ENCODE measurements at places on chromosomes 3 and 15.

DNA sequence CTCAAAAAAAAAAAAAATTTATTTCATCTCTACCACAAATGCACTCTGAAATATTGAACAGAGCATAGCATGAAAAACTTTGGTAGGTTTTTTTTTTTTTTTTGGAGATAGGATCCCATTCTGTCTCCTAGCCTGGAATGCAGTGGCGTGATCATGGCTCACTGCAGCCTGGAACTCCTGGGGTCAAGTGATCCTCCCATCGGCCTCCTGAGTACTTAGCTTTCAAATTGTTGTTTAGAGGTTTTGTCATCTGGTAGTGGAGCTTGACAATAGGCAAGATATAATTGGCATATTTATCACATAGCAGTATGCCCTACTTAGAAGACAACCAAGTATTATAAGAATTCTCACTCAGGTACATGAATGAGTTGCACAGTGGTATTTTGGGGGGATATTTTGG is 234.2 kb upstream of the ST8SIA2 start:
- no peak for DNase-seq

- DNase-seq = no peak
Observed at GRCh38 chr3:45309876-45310275, 78.5 kb upstream of the LARS2 start.

- DNase-seq = no peak
Observed at GRCh38 chr3:100982710-100983109, 10.5 kb downstream of the ABI3BP start.

GRCh38 chr3:120396469-120396868 is 47.3 kb upstream of the LRRC58 start:
- DNase-seq = no peak

GRCh38 chr15:87623832-87624231 is 632.7 kb downstream of the NTRK3 start:
- no peak for DNase-seq

DNA sequence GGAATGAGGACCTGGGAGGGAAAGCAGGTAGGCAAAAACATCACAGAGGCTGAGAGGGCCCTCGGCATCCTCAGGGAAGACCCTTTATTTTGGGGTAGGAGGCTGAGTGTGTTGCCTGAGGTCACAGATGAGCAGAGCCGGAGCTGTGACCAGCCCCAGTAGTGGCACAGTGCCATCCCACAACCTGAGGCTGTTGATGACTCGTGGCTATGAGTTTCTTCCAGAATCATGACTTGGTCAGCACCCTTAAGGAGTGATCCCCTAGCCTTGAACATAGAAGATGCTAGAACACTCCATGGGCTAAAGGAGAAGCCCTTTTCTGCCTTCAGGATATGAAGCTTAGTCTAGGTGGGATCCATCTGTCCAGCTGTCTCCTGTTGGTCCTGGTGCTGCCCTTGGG is 19.5 kb upstream of the CXCR6 start:
- DNase-seq = no peak

- no peak for DNase-seq
Observed at GRCh38 chr3:149958171-149958796, 12.4 kb downstream of the PFN2 start.

DNA sequence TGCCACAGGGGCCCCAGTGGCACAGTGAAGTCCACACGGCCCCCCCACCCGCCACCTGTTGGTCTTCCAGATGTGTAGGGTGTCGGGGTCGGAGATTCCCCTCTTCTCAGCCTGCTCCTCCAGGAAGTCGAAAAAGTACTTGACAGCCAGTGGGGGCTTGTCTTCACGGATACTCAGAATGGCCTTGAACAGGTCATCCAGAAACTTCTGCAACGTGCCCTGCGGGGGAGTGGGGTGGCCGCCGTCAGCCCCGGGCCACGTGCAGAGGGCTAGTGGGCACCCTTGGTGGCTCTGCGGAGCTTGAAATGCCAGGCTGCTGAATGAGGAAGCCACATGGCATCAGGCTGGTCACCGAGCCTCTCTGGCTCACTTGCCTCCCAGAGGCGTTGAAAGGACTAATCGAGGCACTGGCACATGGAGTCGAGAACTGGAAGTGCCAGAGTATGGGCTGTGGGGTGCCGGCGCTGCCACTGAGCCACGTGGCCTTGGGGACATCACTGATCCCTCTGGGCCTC is 16.6 kb downstream of the H1-8 start:
- DNase-seq = no peak

- DNase-seq = no peak
Observed at GRCh38 chr3:159987291-159987711, 1.3 kb upstream of the IL12A start.

DNA sequence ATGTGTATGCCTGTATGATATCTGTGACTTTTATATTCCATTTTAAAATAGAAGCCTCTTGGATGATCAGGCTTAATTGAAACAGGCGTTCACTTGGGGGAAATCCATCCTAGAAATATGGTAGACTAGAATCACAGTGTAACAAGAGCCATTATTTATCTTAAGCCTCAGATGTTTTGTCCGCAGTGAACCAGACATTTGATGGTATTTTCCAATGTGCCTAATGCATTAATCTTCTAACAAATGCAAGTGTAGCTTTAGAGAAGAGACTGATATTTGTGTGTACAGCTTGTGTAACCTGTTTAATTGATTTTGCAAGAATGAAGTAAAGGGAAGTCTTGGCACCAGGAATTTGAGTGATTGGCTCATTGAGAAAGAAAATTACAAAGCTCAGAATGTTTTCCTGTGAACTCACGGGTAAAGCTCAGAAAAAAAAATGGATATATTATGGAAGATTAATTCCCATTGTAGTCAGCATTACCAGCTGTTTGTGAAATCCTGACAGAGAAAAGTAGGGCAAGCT is 155.7 kb downstream of the SV2B start:
- DNase-seq = no peak

DNA sequence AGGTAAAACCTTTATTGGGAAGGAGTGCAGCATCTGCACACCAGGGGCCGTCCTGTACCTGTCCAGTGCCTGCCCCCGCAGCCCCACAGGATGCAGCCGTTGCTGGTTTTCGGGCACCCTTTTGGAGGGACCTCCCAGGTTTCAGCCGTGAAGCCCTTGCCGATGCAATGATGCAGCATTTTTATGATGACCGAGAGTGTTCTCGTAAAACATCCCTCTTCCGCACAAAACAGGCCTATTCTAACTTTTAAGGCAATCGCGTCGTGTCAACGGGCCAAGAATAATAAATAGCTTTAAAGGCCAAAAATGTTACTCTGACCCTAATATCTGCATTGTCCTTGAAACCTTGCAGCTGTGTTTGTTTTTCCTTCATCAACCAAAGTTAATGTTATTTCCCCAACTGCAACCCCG is 126.1 kb downstream of the LRRK1 start:
- DNase-seq = peak; percentile 84

GRCh38 chr3:145448436-145448835 is 712.5 kb downstream of the PLOD2 start:
- DNase-seq = no peak

DNA sequence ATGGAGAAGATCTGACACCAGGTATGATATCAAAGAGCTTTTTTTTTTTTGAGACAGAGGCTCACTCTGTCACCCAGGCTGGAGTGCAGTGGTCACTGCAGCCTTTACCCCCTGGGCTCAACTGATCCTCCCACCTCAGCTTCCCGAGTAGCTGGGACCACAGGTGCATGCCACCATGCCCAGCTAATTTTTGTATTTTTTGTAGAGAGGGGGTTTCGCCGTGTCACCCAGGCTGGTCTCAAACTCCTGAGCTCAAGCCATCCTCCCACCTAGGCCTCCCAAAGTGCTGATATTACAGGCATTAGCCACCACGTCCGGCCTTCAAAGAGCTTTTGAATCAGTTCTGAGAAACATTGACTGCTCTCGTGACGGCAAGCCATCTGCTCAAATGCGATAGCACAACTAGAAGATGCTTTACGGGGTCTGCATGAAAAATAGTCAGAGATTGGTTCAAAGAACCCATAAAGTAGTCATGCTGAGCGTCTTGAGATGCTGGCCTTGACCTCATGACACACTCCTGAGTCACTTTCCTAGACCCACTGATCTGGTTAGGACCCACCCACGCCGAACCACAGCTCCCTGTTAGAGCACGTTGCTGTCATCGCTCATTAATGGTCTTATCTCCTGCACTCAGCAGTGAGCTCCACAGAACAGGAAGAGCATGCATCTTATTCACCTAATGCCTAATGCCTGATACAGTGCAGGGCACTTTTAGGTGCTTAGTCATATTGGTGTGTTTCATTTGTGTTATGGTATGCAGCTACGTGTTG is 57.0 kb upstream of the NR2F2 start:
- DNase-seq = no peak

DNA sequence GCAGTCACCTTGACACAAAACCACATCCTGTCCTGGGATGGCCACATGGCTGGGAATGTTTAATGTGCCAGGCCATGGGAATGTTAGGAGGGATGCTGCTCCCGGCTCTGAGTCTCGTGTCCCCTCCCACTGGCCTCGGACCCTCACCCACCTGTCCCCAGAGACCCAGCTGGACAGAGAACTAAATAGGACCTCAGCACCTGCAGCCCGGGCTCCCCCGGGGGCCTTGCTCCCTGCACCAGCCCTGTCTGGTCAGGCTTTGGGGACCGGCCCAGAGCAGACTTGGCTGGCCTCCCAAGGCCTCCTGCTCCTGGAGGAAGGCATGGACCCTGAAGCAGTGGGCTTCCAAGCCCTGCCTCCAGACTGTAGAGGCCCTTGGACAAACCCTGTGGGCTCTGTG is 100.0 kb upstream of the IQSEC1 start:
- no peak for DNase-seq

DNA sequence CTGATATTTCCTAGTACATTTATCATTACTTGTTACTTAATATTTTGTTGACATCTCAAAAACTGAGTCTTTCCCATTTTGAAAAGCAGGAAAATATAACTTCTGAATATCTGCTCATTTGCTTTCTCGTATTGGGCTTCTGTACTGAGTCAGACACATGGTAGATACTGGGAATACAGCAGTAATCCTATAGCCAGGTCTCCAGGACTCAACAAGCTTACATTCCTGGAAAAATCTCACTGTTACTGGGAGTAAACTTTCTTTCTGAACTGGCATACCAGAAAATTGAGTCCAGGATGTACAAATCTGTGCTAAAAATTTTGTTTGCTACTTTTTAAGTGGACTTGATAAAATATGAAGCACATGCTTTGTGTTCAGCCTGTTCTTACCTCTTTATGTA is 240.4 kb downstream of the RBMS3 start:
- DNase-seq = no peak

- DNase-seq = no peak
Observed at GRCh38 chr3:148845756-148846395, 18.3 kb downstream of the CPB1 start.

DNA sequence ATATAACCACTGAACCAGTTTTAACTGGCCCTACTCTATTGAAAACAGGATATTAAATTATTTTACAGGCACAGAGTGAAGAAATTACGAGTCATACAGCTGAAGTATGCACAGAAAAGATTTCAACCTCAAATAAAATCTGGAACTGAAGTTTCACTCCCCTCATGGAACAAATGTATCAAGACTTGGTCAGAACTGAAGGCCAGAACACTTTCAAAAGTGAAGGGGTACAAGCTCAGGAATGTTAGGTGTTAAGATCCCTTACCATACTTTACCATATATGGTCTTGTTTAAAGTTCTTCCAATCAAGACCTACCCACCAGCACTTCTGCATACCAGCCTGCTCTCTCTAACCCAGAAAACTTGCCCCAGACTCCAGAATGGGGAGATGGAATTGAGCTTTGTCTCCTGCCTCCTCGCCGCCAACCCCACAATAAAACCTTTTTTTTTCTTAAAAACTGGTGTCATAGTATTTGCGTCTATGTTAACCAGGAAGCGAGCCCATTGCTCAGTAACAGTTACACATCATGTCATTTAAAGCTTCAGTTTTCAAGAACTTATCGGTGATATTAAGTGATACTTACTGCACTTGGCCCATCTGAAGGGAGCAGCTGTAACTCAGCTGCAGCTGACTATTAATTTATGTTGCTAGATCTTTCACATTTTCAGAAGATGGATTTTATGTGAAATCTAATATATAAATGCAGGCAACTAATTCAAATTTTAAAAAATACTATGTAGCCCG is 59.9 kb downstream of the OXSM start:
- DNase-seq = no peak

- no peak for DNase-seq
Observed at GRCh38 chr15:79083154-79083553, 7.4 kb downstream of the RASGRF1 start.

- DNase-seq = no peak
Observed at GRCh38 chr3:76871655-76872054, 168.2 kb upstream of the ROBO2 start.

GRCh38 chr3:32421185-32421584 is 29.5 kb downstream of the CMTM7 start:
- DNase-seq = no peak

DNA sequence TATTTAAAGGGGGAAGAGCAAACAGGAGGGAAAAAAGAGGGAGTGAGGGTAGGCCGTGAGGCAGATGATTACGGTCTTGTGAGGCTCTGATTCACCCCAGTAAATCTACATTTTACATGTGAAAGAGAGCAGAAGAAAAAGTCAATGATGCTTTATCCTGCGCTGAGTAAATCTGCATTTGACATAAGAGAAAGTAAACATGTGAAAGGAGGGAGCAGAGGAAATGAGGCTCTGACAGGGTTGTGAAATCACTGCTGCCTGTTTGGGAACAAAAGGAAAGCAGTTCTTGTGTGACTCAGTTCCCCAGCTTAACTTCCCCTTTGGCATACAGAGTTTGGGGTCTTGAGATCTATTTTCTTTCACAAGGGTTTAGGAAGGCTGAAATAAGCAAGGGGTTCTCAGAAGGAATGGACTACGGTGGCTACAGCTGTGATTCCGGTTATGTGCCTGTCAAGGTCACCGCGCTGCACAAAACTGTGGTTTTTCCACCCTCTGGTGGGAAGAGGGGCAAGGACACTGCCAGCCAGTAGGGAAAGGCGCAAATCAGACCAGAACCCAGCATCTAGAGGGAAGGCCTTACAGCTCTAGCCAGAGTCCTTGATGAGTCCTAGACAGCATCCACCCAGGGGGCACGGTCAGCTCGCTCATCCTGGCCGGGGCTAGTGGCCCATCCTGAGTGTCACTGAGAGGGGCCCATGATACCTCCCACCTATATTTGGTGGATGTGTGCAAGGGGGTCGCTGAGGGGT is 18.9 kb upstream of the HCN4 start:
- no peak for DNase-seq

GRCh38 chr3:44729384-44729910 is at the start of gene ZNF501:
TSS of gene ZNF501 (plus strand) at chr3:44729635. CDS start at chr3:44734422, 4,787 bp downstream.
- peak; percentile 89 for DNase-seq

GRCh38 chr3:171356251-171356650 is 104.0 kb downstream of the TNIK start:
- no peak for DNase-seq

- DNase-seq = no peak
Observed at GRCh38 chr15:40307421-40308211, at the start of gene PLCB2. TSS of gene PLCB2 (minus strand) at chr15:40307935. CDS start at chr15:40307672, 263 bp downstream.

GRCh38 chr15:36358523-36358922 is 220.9 kb upstream of the CDIN1 start:
- DNase-seq = no peak

DNA sequence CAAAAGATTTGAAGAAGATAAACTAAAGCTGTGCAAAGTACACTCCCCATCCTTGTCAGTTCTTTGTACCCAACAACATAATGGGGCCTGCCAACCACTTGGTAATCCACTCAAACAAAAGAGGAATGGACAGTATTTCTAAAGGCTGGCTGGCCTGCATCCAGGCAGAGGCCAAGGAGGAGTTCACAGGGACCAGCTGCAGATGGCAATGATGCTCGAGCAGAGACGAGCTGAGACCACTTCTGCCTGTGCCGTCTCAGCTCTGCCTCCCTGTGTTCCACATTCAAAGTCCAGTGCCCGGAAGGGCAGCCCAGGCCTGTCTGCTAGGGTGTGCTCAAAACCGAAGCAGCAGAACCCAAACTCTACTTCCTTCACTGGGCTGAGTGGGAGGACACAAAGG is 14.3 kb downstream of the CXCR6 start:
- no peak for DNase-seq

GRCh38 chr15:90354986-90355385 is 2.9 kb downstream of the ZNF774 start:
- DNase-seq = no peak
